Endothelial cell (in vitro differentiated cells): ENCODE measurements at places on chromosomes 6 and 20.

DNA sequence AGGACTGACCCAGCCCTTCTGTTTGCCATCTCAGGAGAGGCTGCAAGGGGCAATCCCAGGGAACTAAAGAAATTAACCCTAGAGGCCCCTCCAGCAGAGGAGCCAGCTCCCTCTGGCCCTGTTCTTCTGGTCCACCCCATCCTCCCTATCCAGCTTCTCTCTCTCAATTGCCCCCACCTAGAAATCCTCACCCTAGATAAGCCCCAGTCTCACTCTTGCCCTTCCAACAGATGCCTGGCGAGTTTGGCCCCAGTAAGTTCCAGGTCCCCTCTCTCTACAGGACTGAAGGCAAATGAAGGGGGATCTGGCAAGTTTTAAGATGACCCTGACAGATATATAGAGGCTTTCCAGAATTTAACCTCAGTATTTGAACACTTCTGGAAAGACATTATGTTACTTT, 134.0 kb downstream of the THBS2 start:
- DNase-seq: no peak

DNA sequence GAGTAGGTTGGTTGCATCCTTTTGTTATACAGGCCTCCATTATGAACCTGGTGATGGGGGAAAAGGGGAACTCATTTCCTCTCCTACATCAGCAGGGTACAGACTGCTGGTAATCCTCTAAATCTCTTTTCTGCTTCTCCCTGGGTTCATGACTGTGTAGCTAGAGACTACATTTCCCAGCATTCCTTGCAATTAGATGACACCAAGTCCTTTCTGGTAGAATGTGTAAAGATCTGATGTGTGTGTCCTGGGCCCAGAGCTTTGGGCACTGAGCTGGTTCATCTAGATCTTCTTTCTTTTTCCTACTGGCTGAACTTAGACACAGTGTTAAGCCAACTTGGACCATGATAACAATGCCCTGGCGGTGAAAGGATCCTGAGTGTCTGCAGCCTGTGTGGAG, 104.7 kb upstream of the IFNGR1 start:
- no peak for DNase-seq

GRCh38 chr6:132443206-132443605, 41.9 kb upstream of the MOXD1 start:
- DNase-seq: no peak

GRCh38 chr20:16810216-16810615, 62.1 kb downstream of the OTOR start:
- no peak for DNase-seq

DNA sequence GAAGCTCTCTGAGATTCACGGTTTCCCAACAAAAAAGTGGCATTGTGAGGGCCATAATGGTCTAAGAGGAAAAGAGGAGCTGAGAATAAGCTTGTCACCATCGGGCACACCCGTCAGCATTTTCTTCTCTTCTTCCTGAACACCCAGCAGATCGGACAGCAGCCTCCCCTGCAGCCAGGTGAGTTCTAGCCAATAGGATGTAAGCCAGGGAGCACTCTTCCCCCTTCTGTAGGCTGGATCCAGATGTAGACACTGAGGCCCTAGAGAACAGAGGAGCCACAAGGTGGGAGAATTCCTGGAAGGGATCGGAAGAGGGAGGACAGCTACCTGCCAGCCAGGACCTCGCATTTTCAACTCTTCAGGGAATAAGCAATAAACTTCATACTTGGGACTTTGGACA, 228.0 kb downstream of the SYNDIG1 start:
- no peak for DNase-seq

DNA sequence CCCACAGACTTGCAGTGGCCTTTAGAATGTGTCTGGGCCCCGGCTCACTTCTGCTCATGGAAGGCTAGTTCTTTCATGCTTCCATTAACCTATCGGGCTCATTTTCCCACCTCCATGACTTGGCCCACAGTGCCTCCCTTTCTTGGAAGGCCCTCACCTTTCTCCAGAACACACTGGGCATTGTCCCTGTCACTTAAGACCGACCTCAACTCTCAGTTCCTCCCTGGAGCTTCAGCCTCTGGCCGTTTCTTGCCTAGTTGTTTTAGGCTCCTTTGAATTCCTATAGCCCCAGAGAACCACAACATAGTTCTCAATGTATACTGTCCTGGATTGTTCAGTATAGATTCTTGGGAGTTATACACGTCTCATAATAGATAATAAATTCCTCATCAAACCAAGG, 19.3 kb upstream of the TNFAIP3 start:
- DNase-seq: no peak

- peak; percentile 18 for DNase-seq
These were observed 53.3 kb upstream of the KLHL31 start for GRCh38 chr6:53718597-53719460.

DNA sequence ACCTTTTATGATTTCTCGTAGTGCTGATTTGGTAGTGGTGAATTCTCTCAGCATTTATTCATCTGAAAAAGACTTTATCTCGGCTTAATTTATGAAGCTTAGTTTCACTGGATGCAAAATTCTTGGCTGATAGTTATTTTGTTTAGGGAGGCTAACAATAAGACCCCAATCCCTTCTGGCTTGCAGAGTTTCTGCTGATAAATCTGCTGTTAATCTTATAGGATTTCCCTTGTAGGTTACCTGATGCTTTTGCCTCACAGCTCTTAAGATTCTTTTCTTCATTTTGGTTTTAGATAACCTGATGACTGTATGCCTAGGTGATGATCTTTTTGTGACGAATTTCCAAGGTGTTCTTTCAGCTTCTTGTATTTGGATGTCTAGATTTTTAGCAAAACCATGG, 388.7 kb downstream of the UTRN start:
- no peak for DNase-seq

GRCh38 chr6:162849269-162849668, 121.5 kb downstream of the PACRG start:
- no peak for DNase-seq

- DNase-seq: no peak
These were observed 289.6 kb downstream of the TBC1D7 start for GRCh38 chr6:13038741-13039190.

GRCh38 chr20:15396026-15396425, 1058.6 kb upstream of the FLRT3 start:
- no peak for DNase-seq

GRCh38 chr6:70846207-70846835, 110.5 kb downstream of the B3GAT2 start:
- DNase-seq: no peak

GRCh38 chr6:108689272-108690161, 128.8 kb downstream of the FOXO3 start:
- no peak for DNase-seq

DNA sequence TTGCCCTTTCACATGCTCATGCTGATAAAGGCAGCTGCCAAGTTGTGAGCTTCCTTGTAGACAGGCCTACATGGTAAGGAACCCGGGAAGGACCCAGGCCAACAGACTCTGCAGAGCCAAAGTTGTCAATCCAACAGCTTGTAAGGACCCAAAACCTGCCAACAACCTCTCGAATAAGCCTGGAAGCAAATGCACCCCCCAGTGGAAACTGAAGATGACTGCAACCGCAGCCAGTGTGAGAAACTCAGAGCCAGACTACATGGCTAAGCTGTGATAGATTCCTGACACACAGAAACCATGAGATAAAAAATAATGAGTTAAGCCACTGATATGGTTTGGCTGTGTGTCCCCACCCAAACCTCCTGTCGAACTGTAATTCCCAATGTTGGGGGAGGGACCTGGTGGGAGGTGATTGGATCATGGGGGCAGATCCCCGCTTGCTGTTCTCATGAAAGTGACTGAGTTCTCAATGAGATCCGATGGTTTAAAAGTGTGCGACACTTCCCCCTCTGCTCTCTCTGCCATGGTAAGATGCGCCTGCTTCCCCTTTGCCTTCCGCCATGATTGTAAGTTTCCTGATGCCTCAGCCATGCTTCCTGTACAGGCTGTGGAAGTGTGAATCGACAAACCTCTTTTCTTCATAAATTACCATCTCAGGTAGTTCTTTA, 18.8 kb upstream of the CLPSL2 start:
- DNase-seq: peak; percentile 33

- no peak for DNase-seq
These were observed 143.0 kb downstream of the B3GAT2 start for GRCh38 chr6:70813885-70814284.

DNA sequence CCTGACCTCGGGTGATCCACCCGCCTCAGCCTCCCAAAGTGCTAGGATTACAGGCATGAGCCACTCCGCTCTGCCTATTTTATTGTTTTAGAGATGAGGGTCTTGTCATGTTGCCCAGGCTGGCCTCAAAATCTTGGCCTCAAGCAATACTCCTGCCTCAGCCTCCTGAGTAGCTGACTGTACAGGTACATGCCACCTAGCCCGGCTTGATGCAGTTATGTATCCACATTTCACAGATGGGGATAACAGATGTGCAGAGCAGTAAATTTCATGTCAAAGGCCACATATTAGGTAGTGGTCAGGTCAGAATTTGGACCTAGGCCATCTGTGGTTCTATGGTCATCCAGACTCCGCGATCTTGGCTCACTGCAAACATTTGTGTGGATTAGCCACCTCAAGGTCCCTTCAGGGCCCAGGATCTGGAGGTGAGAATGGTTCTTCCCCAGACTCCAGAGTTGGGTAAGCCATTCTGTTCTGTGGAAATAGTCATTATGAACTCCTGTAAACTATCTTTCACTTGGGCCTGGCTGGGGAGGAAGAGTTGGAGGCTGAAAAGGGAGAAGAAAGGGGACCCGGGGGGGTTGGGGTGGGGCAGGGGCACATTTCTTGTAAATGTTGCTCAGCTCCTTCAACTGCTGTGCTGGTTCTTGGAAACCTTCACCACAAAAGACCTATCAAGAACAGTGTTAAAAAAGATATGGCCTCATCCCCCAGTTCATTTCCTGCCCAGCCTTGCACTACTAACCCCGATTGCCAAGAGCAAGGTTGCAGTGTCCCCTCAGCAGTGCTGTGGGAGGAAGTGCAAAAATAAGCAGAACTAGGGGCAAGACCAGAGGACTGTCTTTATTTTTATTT, 13.0 kb downstream of the PIM1 start:
- DNase-seq: no peak

DNA sequence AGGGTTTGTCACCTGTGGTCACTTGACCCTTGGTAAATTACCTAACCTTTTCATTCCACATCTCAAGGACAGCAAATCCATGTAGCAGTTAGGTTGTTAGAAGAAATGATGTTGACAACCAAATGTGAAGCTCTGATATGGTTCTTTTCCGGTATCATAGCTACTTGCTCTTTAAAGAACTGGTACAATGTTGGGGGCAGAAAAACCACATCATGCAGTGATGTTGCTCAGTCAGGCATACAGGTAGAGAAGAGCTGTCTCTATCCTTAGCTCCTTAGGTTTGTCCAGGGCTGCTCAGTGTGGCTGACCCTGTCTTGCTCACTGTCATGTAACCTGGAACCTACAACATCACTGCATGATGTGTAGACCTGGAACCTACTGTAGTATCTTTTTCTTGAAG, 135.5 kb downstream of the LRRC1 start:
- DNase-seq: no peak

GRCh38 chr6:159068904-159069578, 24.2 kb upstream of the TAGAP start:
- no peak for DNase-seq

- no peak for DNase-seq
These were observed 6.4 kb downstream of the CASS4 start for GRCh38 chr20:56418385-56418861.

DNA sequence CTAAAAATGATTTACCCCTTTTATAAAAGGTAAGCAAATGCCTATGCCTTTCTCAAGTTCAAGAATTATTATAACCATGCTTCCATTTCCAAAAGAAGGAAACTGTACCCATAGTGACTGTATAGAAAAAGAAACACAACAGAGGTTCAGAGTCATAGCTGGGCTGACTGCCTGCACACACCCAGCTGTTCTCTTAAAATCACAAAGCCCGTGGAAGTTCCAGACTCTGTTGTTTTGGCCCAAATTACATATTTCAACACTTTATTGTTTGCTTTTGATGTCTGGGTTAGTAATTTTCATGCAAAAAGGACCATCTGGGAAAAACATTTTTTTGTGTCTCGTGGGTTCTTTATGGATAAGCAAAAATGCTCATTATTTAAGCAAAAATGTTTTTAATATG, 99.2 kb downstream of the LCA5 start:
- no peak for DNase-seq

- no peak for DNase-seq
These were observed 159.1 kb downstream of the SOBP start for GRCh38 chr6:107648983-107649382.

- no peak for DNase-seq
These were observed 598.8 kb downstream of the MAFB start for GRCh38 chr20:40090236-40090635.

GRCh38 chr20:56974499-56975250, 291.8 kb downstream of the BMP7 start:
- DNase-seq: peak; percentile 66

DNA sequence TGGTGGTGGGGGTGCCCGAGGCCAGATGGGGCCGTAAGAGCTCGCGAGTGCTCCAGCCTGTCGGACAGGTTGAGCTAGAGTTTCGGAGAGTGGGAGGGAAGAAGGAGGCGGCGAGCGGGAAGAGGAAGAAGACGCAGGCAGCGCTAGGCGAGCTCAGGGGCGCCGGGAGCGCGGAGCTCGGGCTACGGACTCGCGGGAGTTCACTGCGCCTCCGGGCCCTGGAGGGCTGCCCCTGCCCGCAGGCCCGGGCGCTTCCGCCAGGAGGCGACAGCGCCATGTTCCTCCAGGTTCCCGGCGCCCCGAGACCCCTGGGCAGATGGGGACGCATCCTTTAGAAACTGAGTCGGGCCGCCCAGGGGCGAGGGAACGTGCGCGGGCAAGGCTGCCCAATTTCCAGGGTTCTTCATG, 984 bp downstream of the TFAP2C start:
- DNase-seq: peak; percentile 87

GRCh38 chr6:20744911-20745557, 210.8 kb downstream of the CDKAL1 start:
- DNase-seq: no peak

DNA sequence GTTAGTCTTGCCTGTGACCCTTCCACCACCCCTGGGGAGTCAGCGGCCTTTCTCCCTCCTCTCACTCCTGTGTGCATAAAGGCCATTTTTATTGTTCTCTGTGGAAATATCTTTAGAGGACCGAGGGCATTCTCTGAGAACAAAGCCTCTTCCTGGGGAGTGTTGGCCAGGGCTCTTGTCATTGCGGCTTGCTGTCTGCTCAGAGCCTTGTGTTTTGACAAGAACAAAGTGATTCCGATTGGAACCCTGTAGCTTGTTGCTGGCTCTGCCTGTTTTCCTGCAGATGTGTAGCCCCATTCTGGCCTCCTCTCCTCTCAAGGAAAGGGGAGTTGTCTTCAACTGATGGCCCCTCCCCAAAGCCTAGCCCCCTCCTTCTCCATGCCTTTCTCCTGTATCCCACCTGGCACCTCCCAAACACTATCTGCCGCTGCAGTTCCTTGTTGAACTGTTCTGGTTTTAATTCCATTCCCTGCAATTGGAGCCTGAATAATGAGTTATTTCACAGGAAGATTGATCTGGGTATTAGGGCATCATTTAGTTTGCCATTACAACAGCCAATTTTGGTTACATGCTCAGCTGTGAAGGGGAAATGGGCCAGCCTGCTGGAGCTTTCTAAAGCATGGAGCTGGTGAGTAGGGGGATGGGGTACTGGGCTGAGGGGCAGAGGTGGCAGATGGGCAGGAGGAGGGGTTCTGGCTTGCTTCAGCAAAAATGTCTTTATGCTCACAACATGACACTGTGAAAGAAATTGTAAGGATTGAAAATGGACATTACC, 252.5 kb downstream of the LRFN2 start:
- DNase-seq: no peak

GRCh38 chr6:26251354-26252076, 113.5 kb upstream of the BTN3A2 start:
- DNase-seq: peak; percentile 41

- no peak for DNase-seq
These were observed 128.6 kb upstream of the SPACA1 start for GRCh38 chr6:87919001-87919400.
